GM12878 (cell line): ENCODE measurements at places on chromosomes 11 and 22. TPM values are rescaled to one million over a fixed set of nuclear protein-coding genes. Genes with fewer than 3 reads are reported as not detected.

- H3K27me3 ChIP-seq, result no peaks in the 10 kb centered on the region
- H3K4me3 ChIP-seq, result no peak overlapping the region
- peaks cover 5% of the 10 kb centered on the region; the same call in 1 of the 2 replicates for H3K36me3 ChIP-seq
- no peak for DNase-seq
- peak overlapping the region; percentile 89 for H3K27ac ChIP-seq
- peaks cover 57% of the 10 kb centered on the region for H3K4me1 ChIP-seq
Measured at GRCh38 chr11:65444314-65445051, 21.9 kb downstream of the NEAT1 start.

- DNase-seq, result no peak
- no peak overlapping the region for H3K27ac ChIP-seq
- H3K4me3 ChIP-seq, result no peak overlapping the region
- no peaks in the 10 kb centered on the region for H3K36me3 ChIP-seq
- no peaks in the 10 kb centered on the region for H3K27me3 ChIP-seq
Measured at GRCh38 chr11:113615098-113615497, 91.0 kb downstream of the TMPRSS5 start.

DNA sequence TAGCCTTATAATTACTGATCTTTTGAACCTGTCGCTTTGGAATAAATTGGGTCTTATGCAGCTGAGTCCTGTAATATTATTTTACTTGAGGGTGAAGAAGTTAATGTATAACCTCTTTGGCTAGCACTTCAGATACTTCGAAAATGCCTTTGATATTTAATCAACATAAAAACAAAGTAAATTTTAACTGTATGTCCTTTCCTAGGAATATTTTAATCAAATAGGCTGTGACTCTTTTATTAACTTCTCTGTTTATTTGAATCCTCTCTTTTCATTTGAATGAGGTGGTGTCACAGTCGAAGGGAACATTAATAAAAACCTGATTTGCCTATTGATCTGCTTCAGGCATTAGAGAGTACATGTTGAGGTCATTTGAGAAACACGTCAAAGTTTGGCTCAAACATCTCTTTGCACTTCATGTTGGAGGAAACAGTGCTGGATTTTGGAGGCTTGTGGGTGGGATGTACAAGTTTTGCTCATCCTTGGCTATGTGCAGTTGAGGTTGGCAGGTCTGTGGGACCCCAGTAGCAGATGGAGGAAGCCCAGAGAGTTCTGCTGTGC, 143.6 kb downstream of the NCAM1 start:
- no peak overlapping the region for H3K4me3 ChIP-seq
- DNase-seq, result no peak
- no peaks in the 10 kb centered on the region for H3K27me3 ChIP-seq
- H3K27ac ChIP-seq, result no peak overlapping the region
- H3K36me3 ChIP-seq, result no peaks in the 10 kb centered on the region

DNA sequence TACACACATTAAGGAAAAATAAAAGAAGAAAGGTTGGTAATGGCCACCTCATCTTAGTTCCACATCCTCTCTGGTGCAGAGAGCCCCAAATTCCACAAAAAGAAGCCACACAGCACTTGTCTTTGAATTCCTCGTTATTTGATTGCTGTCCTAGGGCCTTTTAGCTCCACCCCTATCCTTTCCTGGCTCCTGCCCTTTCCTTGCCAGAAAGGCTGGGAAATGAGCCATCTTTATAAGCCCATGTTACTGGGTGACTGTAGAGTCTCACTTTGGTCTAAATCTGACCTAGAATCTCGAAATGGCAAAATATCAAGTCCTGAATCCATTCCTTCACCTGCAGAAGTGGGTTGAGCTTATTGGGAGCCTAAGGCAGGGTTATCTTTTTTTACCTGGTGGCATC, 4.3 kb upstream of the TMEM132A start:
- peaks cover 33% of the 10 kb centered on the region for H3K4me1 ChIP-seq
- no peak overlapping the region for H3K27ac ChIP-seq
- H3K4me3 ChIP-seq, result no peak overlapping the region
- H3K27me3 ChIP-seq, result no peaks in the 10 kb centered on the region
- peaks cover 17% of the 10 kb centered on the region for H3K36me3 ChIP-seq

- no peak overlapping the region for H3K4me3 ChIP-seq
- H3K27ac ChIP-seq, result peak overlapping the region; percentile 48
- H3K36me3 ChIP-seq, result peaks cover 13% of the 10 kb centered on the region
- DNase-seq, result no peak
- H3K27me3 ChIP-seq, result no peaks in the 10 kb centered on the region
- H3K4me1 ChIP-seq, result peaks cover 15% of the 10 kb centered on the region
Measured at GRCh38 chr11:57546869-57547475, 9.6 kb downstream of the SMTNL1 start.

- DNase-seq, result no peak
- no peaks in the 10 kb centered on the region for H3K36me3 ChIP-seq
- H3K27me3 ChIP-seq, result no peaks in the 10 kb centered on the region
- H3K4me3 ChIP-seq, result no peak overlapping the region
- H3K27ac ChIP-seq, result no peak overlapping the region
- H3K4me1 ChIP-seq, result no peaks in the 10 kb centered on the region
Measured at GRCh38 chr22:34390400-34390799, 470.1 kb upstream of the LARGE1 start.

GRCh38 chr11:73173755-73174494, 31.8 kb upstream of the FCHSD2 start:
- no peaks in the 10 kb centered on the region for H3K27me3 ChIP-seq
- no peak overlapping the region for H3K4me3 ChIP-seq
- H3K36me3 ChIP-seq, result no peaks in the 10 kb centered on the region
- H3K27ac ChIP-seq, result peak overlapping the region; percentile 27

DNA sequence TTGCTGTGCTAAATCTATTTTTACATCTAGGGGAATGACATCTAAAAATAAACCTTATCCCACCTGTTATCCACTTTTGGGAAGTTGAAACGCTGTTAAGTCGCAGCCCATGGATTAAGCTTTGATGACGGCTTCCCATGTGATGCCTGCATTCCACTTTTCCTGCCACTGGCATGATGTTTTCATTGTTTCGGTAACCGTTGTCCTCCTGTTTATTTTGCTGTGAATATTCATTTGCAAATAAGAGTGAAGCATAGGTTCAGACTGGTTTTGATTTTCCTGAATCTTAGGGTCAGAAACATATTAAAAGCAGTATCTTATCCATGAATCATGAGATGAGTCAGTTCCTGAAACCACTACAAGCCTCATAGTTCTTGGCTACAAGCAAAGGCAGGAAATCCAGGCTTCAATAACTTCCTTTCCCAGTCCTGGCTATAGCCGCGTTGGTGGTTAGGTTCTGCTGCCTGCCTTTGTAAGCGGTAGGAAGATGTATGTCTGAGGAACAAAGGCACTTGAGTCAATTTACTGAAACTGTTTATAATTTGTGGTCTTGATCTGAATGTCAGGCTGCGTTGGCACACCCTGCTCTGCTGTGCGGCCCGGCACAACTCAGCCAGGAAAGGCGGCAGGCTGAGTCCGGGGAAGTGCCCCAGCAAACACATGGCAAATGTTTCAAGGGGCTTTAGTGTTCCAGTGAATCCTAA, 19.4 kb downstream of the TEAD1 start:
- no peak overlapping the region for H3K4me3 ChIP-seq
- no peak overlapping the region for H3K27ac ChIP-seq
- no peak for DNase-seq
- no peaks in the 10 kb centered on the region for H3K36me3 ChIP-seq

DNA sequence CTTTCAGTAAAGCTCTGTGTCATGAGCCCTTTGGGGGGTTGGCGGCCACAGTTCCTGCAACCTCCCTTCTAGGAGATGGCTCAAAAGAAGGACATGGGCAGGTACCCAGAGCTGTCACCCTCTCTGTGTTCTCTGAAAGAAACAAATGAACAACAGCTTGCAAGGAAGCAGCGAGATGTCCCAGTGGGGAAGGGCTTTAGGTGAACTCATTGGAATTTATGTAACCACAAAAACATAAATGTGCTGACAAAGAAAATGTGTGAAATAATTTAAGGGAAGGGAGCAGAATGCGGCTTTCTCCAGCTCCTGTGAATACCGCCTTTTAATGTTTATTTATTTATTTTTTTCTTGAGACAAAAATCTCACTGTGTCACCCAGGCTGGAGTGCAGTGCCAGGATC, 3.3 kb downstream of the PARVG start:
- no peaks in the 10 kb centered on the region for H3K27me3 ChIP-seq
- H3K4me3 ChIP-seq, result no peak overlapping the region
- H3K27ac ChIP-seq, result no peak overlapping the region
- H3K4me1 ChIP-seq, result peaks cover 13% of the 10 kb centered on the region

GRCh38 chr11:33375688-33376311, 118.6 kb downstream of the HIPK3 start:
- peak within 1 kb of the TSS; percentile 50; the same call in 1 of the 2 replicates for H3K4me3 ChIP-seq
- H3K36me3 ChIP-seq, result no peaks in the 10 kb centered on the region
- no peaks in the 10 kb centered on the region; the same call in 1 of the 2 replicates for H3K27me3 ChIP-seq
- H3K4me1 ChIP-seq, result peaks cover 4% of the 10 kb centered on the region; the same call in 1 of the 2 replicates
- no peak for DNase-seq

DNA sequence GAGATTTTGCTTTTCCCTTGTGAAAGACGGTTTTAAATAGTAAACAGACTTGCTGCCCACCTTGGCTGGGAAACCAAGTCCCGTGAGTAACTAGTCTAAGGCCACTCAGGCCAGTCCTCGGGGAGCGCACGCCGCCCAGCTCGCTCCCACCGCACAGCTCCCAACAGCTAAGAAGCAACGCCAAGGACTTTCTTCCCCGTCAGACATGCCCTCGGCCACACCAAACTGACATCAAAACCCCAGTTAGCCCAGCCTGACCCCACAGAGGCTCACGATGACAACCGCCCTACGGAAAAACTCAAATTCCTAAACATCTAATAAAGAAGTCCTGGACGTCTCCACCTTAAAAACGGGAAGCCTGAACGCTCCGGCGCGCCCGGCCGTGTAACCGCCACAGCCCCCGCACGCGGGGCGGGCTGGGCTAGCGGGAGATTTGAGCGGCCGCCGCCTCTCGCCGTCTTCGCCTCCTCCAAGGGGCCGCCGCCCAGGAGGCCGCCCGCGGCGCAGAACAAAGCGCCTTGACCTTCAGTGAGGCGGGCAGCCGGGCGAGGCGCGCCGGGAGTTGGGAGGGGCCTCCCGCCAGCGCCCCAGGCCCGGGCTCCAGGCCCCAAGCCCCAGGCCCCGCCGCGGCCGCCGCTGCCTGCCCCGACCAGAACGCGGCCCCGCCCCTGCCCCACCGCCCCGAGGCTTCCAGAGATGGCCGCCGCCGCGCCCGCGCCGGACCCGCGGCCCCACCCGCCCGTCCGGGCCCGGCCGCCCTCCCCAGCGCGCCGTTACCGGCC, 486 bp downstream of the NAP1L4 start:
- H3K4me1 ChIP-seq, result peaks cover 6% of the 10 kb centered on the region
- DNase-seq, result no peak
- peak overlapping the region; percentile 84 for H3K27ac ChIP-seq
- H3K36me3 ChIP-seq, result no peaks in the 10 kb centered on the region; the same call in 1 of the 2 replicates
- peak overlapping the region; percentile 97 for H3K4me3 ChIP-seq

GRCh38 chr22:21837248-21837979, 30.0 kb downstream of the MAPK1 start:
- H3K4me3 ChIP-seq, result no peak overlapping the region
- no peaks in the 10 kb centered on the region for H3K27me3 ChIP-seq
- H3K4me1 ChIP-seq, result peaks cover 10% of the 10 kb centered on the region; the same call in 1 of the 2 replicates
- DNase-seq, result no peak
- H3K27ac ChIP-seq, result no peak overlapping the region
- peaks cover under 1% of the 10 kb centered on the region; the same call in 1 of the 2 replicates for H3K36me3 ChIP-seq

DNA sequence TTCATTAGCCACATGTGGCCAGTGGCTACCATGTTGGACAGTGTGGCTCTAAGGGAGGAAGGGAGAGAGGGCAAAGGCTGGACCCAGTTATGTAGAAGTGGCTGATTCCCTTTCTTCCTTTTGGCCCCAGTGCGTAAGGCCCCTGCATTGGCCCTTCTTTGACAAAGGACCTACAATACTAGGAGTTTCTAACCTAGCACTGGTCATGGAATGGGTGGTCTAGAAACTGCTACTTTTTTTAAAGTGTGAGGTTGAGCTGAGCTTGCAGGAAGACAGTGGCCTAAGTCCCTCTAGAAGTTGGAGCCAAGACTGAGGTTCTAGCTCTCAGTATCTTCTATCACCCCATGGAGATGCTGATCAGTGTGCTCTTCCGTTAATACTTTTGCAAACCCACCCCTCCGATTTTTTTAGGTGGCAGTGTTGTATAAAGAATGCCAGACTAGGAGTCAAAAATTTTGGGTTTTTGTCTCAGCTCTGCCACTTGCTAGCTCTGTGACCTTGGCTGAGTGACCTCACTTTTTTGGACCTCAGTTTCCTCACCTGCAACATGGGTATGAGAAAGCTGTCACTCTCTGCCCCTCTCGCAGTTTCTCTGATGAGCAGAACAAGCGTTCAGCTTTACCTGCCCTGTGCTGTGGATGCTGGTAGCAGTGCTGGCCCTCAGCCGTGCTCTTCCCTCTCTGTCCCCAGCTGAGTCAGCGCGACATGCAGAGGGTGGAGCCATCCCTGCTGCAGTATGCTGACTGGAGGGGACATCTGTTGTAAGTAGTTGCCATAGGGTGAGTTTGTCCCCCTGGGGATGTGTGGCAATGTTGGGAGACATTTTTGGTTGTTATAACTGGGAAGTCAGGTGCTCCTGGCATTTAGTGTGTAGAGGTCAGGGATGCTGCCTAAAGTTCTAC, 6.9 kb downstream of the ACCS start:
- no peak overlapping the region for H3K4me3 ChIP-seq
- H3K27ac ChIP-seq, result no peak overlapping the region
- no peaks in the 10 kb centered on the region for H3K4me1 ChIP-seq
- H3K36me3 ChIP-seq, result no peaks in the 10 kb centered on the region; the same call in none of the 2 replicates

- H3K27ac ChIP-seq, result no peak overlapping the region
- no peak overlapping the region for H3K4me3 ChIP-seq
- no peak for DNase-seq
Measured at GRCh38 chr11:116822575-116822974, 529 bp downstream of the APOA4 start.

GRCh38 chr11:117806846-117807245, 9.8 kb upstream of the DSCAML1 start:
- H3K27me3 ChIP-seq, result no peaks in the 10 kb centered on the region
- peaks cover 17% of the 10 kb centered on the region for H3K4me1 ChIP-seq
- no peaks in the 10 kb centered on the region for H3K36me3 ChIP-seq
- no peak overlapping the region for H3K4me3 ChIP-seq

- H3K27ac ChIP-seq, result no peak within 1 kb of the TSS
- no peak within 1 kb of the TSS for H3K4me3 ChIP-seq
- no peak for DNase-seq
- no peaks in the 10 kb centered on the region for H3K4me1 ChIP-seq
- H3K27me3 ChIP-seq, result peaks cover 13% of the 10 kb centered on the region
- no peaks in the 10 kb centered on the region for H3K36me3 ChIP-seq
Measured at GRCh38 chr11:120137611-120138521, at the start of gene TRIM29. Gene TRIM29 (minus strand): TSS chr11:120138113. CDS start chr11:120138031, 82 bp downstream.

- no peak for DNase-seq
- H3K4me1 ChIP-seq, result no peaks in the 10 kb centered on the region
- no peak overlapping the region for H3K4me3 ChIP-seq
- no peak overlapping the region for H3K27ac ChIP-seq
- H3K27me3 ChIP-seq, result no peaks in the 10 kb centered on the region; the same call in 1 of the 2 replicates
Measured at GRCh38 chr11:18449251-18449650, 6.4 kb upstream of the LDHAL6A start.

- H3K36me3 ChIP-seq, result peaks cover 4% of the 10 kb centered on the region; the same call in 1 of the 2 replicates
- no peaks in the 10 kb centered on the region for H3K27me3 ChIP-seq
- no peaks in the 10 kb centered on the region for H3K4me1 ChIP-seq
- DNase-seq, result no peak
- no peak overlapping the region for H3K27ac ChIP-seq
Measured at GRCh38 chr22:47115921-47116320, 353.5 kb downstream of the TBC1D22A start.

Gene API5
- total RNA-seq, result 121 and 123 TPM in 2 replicates

Gene CARNS1
- total RNA-seq, result 0.10 and 0.19 TPM in 2 replicates

Gene OR8D2
- total RNA-seq, result not detected in 2 replicates
